ENCODE measurements at places on chromosomes 13 and 19. TPM values are rescaled to one million over a fixed set of nuclear protein-coding genes. Genes with fewer than 3 reads are reported as not detected.

The UHRF1 gene
- total RNA-seq = 10.0 TPM

The ZNF540 gene
- total RNA-seq = 24.7 TPM

The PNMA8A gene
- 46.3 TPM for total RNA-seq

The APOC1 gene
- total RNA-seq = 0.94 TPM

The FGF22 gene
- 0.63 TPM for total RNA-seq

Measured in parietal lobe (tissue), 2 donors.